ENCODE measurements at places on chromosomes 11 and 22.

- no peak for DNase-seq
These were observed 68.2 kb downstream of the GALNT18 start for GRCh38 chr11:11553573-11553972.

GRCh38 chr11:115873813-115874212 is 369.6 kb upstream of the CADM1 start:
- no peak for DNase-seq

DNA sequence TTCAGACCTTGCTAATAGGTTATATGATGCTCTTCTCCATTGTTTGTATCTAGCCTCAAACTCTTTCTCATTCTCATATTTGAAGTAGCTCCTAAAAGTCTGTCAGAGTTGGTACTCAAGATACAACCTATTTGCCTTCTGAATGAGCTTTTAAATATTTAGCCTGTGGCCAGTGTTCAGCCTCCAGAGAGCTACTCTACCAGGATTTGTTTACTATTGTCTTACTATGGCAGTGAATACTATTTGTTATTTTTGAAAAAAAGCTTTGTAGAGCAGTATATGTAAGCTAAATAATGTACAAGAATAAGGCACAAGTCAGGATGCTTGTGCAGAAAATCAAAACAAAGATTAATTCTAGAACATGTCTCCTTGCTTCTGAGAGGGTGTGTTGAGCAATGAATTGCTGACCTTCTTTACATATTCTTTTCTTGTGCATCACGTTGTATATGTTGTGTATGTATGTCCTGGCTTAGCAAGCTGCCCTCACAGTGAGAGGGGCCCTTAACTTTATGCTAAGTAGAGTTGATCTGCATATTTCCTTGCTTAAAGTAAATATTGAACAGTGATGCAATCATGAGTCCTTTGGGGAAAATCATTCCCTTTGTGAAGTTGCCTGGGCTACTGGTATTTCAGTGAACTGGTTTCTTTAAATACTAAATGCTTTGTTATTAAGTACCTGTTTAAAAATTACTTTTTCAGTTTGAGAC is 438.0 kb downstream of the LUZP2 start:
- peak; percentile 30 for DNase-seq

DNA sequence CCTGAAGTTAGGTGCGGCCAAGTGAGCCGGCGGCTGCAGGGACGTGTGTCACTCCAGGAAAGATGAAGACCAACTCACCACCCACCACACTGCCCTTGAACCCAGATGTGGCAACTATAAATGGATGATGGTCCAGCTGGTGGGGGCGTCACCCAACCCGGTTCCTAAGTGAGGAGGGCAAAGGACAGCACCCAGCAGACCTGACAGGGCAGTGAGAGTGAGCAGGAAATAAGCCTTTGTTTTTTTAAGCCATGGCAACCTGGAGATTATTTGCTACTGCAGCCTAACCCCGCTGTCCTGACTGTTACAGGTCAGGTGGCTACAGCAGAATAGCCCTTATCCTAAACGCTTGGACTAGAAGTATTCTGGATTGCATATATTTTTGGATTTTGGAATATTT is 228.9 kb downstream of the CTTN start:
- no peak for DNase-seq

DNA sequence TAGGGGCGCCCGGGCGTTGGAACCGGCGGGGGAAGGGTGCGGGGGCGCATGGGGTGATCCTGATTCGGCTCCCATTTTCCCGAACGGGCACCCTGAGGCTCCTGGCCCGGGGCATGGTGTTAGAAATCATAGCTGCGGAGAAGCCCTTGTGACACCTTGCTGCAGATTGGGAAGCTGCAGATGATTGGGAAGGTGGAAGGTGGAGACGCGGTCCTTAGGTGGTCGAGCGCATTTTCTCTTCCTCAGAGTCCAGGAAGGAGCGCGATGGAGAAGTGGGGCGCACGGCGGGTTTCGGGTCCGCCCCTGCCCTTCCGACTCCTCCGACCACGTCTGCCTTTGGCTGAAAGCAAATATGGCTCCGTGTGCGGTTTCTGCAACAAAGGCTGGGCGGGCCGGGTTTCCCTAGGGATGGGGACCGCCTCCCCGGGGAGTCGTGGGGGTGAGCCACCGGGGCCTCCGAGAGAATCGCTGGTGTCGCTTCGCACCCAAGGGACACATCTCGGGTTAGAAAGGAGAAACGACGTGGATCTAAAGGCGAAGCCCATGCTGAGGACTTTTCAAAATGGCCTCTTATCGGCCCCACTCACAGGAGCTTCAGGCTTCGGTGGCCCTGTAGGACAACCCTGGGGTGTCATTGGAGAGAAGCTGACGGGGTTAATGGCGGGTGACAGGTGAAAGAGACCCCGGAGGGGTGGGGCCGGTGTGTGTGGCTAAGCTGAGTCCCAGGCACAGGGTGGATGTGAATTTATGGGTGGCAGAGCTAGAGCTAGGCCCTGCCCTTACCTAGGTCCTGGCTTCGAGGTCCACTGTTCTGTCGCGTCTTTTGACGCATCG is 707 bp upstream of the FTH1 start:
- no peak for DNase-seq

DNA sequence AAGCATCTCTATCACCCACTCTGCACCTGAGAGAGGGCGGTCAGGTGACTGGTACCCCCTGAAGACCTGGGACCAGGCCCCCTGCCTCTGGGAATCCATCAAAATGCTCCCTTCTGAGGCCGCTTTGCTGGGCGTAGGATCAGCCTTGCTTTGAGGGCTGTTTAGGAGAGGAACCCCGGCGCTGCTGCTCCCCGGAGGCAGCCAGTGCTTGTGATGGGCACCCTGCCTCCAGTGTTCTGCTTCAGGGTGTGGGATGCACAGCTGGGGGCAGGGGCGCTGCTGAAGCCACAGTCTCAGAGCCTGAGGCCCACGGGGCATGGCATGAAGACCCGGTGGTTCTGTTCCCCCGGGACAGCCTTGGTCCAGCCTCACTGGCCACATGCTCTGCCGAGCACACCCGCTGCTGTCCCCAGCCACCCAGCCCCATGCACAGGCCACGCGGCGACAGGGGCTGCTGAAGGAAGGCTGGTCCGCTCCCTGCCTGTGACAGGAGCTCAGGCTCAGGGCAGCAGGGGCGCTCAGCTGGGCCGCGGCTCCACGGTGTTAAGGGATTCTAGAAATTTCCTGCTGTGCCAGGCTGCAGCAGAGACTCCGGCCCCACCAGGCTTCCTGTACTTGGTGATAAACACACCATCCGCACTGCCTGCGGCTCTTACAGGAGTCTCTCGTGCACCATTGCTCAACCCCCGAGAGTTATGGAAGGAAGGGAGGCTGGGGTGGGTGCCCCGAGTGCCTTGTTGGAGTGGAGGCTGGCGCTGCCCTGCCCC is 91.0 kb downstream of the KCNQ1 start:
- no peak for DNase-seq
